AG20443 (cell line): ENCODE measurements at places on chromosomes 2 and 18.

DNA sequence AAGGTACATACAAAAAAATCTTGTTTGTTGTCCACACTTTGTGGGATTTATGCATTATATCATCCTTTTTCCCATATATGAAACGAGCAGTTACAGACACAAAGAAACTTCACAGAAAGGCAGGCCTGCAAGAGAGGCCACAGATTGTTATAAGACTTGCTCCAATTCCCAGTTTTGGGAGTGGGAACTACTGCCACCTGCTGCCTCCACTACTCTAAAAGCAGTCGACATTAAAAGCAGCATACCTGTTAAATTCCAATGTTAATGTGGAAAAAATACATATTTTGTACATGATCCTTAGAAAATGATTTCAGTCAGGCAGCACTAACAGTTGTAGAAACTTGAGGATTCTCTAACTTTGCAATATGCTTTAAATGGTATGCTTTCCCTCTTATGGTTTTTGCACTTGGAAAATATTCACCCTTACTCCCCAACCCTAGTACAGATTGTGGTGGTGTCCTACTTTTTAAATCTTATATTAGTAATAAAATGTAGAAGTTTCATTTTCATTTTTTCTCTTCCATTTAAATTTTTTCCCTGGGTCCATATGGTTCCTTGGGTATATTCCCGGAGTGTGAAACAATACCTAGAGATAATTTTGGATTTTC, 37.9 kb downstream of the SLC38A11 start:
- DNase-seq, result no peak

GRCh38 chr2:46555011-46555410, 75.6 kb downstream of the TMEM247 start:
- DNase-seq, result no peak

- DNase-seq, result no peak
Measured at GRCh38 chr18:78721981-78722380, 257.6 kb upstream of the SALL3 start.

- no peak for DNase-seq
Measured at GRCh38 chr2:69090820-69091219, 77.8 kb downstream of the ANTXR1 start.

- DNase-seq, result peak; percentile 85
Measured at GRCh38 chr2:130756053-130756873, 923 bp downstream of the AMER3 start.

DNA sequence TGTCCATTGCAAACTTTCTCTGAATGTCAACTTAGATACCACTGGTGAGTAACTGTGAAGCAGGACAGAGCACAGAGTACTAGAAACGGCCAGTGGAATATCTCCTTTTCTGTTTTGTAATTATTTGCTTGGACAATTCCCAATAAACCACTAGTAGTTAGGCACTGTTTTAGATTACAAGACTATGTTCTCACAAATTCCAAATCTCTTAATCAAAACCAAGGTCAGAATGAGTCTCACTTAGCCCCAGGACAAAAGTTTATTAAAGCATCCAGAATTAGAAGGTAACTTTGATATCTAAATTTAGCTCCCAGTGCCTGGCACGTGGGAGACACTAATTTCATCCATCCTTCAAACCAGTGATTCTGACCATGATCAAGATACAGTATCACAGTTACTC, 89.0 kb downstream of the ZNF521 start:
- peak; percentile 55 for DNase-seq

- DNase-seq, result no peak
Measured at GRCh38 chr2:7841751-7842150, 840.1 kb upstream of the ID2 start.

- DNase-seq, result no peak
Measured at GRCh38 chr2:9610781-9611548, 19.8 kb downstream of the YWHAQ start.

DNA sequence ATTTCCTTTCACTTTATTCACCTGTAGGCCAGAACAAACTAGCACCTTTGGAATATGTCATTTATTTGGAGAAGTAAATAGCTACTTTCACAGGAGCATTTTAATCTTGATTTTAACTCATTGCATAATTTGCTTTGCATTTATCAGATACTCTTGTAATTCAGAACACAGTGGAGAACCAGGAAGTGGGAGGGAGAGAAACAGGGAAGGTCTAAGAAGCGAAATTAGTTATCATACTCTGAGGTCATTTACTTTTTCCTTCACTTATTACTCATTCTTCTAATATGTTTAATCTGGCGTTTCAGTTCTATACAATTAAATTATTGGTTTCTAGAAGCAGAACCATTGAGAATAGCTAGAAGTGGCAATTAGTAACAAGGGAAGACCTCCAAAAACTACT, 20.7 kb downstream of the RBM44 start:
- no peak for DNase-seq

DNA sequence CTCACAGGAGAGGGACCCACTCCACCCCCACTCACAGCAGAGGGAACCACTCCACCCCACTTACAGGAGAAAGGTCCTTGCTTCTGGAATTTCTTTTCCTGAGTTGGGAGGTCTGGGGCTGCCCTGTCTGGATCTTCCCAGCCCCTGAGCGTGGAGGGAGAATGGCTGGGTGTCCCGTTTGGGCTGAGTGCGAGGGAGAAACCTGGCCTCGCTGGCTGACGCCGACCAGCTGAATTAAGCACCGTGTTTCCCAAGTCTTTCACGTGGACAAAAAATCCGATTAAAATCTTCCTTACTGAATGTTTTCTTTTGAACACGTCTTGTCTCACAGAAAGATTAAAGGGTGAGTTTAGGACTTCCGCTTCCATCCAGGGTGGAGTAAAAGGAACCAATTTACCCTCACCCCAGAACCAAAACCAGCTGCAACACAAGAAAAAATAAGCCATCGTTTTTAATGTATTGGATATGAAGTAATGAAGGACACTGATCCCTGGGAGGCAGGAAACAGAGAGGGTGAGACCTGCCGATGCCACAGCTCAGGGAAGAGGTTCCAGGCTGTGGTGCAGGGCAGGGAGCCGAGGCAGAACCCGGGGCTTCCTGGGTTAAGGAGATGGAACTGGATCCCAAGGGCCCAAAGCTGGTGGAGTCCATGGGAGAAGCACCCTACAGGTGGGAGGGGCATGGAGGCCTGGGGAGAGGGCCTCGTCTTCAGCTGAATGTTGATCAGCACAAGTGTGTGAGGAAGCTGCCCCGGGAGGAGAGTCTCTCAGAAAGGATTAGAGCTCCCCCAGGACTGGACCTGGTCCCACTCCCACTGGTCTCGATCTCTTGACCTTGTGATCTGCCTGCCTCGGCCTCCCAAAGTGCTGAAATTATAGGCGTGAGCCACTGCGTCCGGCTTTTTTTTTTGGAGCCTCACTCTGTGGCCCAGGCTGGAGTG, 60.3 kb downstream of the RTP5 start:
- DNase-seq, result no peak

- peak; percentile 61 for DNase-seq
Measured at GRCh38 chr2:61993422-61994024, 88.0 kb downstream of the COMMD1 start.

- DNase-seq, result no peak
Measured at GRCh38 chr2:112725545-112726457, 5.0 kb downstream of the NT5DC4 start.

DNA sequence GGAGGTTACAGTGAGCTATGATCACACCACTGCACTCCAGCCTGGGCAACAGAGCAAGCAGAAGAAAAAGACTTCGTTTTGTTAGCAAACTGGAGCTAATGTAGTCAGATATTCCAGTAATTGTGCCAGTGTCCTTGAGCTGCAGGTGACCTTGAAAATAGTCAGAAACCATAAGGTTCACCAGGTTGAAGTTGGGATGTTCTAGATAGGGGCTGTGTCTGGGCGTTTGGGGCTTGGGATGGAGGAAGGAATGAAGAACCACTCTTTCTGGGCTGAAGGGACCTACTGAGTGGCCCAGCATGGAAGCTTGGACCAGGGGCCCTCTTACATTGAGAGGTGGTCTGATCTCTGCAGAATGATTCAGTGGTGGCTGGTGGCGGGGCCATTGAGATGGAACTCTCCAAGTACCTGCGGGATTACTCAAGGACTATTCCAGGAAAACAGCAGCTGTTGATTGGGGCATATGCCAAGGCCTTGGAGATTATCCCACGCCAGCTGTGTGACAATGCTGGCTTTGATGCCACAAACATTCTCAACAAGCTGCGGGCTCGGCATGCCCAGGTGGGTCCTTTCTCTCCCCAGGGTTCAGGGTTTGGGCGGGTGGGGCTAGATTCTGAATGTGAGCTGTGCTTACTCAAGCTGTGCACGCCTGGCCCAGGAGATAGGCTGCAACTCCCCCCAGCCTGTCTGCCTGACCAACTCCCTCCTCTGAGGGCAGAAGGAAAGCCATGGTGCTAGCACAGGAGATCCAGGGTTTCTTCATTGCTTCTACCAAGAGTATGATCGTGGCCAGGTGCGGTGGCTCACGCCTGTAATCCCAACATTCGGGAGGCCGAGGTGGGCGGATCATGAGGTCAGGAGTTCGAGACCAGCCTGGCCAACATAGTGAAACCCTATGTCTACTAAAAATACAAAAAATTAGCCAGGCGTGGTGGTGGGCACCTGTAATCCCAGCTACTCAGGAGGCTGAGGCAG, 17.1 kb downstream of the CCT7 start:
- DNase-seq, result no peak

DNA sequence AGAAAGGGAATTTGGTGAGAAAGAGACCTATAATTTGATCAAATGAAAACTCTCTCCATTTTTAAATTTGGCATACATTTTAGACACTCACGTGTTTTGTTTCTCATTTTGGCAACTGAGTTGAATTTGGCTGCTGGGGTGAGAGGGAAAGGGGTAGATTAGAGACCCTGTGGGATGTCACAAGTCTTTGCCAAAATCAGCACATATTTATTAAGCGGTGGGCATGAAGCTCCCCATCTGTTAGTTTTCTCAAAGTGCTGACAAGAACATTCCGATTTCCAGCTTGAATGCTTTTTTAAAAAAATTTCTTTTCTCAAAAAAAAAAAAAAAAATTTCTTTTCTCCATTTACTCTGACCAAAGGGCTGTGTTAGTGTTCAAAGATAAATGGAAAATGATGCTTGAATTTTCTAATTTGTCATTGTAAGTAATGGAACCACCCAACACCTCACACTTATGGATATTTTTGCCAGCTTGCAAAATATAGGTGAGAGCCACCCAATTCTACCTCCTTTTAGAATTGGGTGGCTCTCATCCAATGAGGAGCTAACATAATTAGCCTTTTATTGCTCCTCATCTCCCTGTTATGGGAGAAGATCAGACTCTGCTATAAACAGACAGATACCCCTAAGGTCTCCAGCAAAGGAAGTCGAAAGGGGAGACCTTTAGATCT, 222.9 kb upstream of the FN1 start:
- DNase-seq, result no peak

- no peak for DNase-seq
Measured at GRCh38 chr2:8676921-8677645, 4.8 kb upstream of the ID2 start.

DNA sequence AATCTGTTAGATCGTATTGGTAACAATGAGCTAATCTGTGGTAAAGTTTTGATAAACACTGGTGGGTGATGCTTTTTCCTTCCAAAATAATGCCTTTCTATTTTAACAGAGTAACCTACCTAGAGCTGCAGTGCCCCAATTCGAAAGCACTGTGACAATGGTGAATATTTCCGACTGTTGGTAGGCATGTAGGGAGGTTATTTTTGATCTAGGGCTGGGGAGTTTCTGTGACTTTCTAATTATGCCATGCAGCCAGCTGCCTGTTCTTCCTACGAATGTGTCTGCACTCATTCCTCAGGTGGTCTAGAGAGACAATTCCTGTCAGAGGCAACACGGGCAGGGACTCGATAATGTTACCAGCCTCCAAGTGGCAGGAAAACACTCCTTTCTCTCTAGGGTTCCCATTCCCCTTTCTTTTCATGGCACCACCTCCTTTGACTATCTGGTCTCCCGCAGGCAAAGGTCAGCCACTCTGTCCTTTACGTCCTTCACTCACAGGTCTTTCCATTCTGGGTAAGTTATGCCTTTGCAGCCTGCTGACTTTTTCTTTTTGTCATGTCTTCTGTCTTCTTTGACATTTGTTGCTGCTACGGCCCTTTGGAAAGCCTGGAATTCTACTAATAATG, 167.2 kb upstream of the MGAT5 start:
- no peak for DNase-seq

DNA sequence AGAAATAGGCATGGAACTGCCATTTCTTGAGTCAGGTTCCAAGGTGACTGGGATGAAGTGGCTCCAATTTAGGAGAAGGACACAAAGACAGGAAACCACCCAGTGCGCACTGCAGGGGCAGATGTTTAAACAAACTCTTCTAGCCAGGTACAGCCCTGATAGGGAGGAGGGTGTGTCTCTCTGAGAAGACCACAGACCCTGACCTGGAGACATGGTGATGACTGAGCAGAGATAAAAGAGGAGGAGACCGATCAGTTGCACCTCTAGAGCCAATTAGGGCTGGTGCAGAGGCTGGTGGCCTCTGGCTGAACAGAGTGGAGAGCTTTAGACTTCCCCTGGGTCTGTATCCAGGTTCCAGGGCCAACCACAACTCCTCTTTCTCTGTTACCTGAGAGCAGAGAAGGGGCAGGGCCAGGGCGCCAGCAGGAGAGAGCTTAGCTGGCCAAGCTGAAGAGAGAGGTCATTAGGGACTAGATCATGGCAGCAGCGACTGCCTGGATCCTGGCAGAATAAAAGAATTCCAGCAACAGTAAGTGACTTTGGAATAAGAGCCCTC, 5.4 kb upstream of the SPOPL start:
- DNase-seq, result no peak
